ENCODE measurements at places on chromosomes 3 and 15.

- DNase-seq = no peak
These were observed 112.9 kb downstream of the OXNAD1 start for GRCh38 chr3:16377847-16378302.

DNA sequence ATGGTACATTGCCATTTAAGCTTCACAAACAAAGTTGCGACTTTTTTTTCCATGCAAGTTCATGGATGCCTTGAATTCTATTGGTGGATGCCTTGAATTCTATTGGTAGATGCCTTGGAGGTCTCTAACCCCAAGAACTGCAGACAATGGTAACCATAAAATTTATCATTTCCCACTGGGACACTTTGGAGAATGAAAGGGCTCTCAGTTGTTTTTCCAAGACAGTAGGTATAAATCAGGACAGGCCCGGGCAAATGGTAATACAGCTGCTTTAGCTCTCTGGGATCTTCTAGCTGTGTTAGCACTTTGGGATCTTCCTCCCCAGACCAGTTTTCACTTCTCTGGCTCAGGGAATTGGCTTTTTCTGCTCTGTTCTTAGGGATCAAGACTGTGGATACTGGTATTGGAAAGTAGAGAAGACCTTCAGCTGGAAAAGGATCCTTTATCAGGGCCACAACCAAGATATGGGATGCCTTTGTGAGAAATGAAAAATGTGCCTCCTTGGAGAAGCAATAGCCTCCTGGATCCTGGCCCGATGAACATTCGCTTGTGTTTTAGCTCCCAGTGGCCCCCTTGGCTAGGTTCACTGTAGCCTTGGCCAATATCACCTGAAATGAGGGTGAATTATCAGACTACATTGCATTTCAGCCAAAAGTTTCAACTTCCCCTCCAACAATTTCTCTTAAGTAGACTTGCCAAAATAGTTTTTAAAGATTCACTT is 8.3 kb downstream of the LRRC3B start:
- no peak for DNase-seq

GRCh38 chr3:42706721-42707619 is 4.4 kb upstream of the HHATL start:
- DNase-seq = no peak

GRCh38 chr3:186609247-186609868 is 3.5 kb upstream of the AHSG start:
- no peak for DNase-seq

- DNase-seq = no peak
These were observed 79.6 kb upstream of the DCBLD2 start for GRCh38 chr3:98980915-98981596.

GRCh38 chr15:25965326-25965725 is 102.2 kb upstream of the ATP10A start:
- DNase-seq = no peak

DNA sequence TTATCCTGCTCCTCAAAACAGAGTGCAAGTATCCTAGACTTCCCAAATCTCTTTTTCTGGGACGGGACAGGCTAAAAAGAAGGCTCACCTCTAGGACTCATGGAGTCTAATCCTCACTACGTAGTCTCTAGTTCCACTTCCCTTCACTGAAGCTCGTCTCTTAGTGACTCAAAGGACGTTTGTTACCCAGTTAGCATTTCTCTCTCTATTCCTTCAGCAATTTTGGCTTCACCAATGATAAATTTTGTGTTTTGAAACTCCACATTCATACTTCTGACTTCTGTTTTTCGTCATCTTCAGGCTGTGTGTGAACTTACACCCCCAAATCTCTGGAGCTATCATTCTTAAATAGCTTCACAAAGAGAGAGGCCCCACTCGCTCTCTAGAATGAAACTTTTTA is 627.1 kb downstream of the NAALADL2 start:
- DNase-seq = no peak

DNA sequence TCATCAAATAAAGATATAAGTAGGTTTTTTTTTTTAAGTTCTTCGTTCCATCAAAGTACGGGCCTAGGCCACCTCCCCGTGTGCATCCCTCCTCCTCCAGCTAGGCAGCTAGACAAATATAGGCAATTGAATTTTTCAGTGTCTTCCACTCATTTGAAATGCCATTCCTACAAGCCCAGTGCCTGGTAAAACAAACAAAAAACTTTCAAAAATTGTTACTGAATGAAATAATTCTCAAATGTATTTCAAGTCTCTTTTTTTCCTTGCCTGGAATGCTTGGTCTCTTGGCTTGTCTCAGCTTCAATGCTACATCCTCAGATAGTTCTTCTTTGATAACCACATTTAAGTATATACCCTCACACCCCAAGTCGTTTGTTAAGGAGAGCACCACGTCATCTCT is 3.8 kb downstream of the EIF2AK4 start:
- DNase-seq = peak; percentile 40

DNA sequence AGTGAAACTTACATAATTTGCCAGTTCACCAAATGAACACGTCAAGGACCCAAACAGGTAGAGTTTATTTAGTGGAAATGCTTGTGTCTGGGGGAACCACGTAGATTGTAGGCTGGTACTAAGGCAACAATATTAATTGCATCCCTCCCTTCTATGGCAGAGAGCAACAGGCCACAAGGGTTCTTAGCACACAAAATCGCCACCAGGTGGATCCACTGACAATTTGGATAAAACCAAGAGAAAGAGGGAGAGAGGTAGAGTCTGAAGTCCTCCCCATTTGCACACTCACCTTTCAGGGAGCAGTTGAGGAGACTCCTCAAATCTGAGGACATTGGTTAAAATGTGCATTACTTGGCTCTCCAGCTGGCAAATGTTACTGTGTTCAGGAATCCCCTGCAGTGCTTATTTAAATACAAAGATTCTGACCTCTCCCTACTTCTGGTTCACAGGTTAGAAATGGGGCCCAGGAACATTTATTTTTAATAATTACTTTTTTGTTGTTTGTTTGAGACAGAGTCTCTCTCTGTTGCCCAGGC is 181.0 kb upstream of the FEZF2 start:
- no peak for DNase-seq

DNA sequence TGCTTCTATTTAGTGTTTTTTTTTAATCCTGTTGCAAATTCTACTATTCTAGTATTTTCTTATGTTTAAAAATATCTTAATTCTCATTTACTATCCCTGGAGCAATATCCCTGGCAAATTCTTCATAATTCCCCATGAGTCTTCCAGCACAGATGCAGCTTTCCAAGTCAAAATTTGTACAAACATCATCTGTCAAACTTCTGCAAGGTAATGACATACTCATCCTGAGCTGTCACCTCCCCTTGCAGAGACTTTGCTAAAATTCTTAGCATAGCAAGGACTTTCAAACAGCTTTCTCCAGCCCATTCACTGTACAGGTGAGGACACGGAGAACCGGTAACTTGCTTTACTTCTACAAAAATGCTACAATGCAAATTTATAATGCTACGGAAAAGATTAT is 28.6 kb upstream of the VGLL4 start:
- no peak for DNase-seq

GRCh38 chr15:90126596-90127435 is 24.5 kb upstream of the IDH2 start:
- DNase-seq = no peak

DNA sequence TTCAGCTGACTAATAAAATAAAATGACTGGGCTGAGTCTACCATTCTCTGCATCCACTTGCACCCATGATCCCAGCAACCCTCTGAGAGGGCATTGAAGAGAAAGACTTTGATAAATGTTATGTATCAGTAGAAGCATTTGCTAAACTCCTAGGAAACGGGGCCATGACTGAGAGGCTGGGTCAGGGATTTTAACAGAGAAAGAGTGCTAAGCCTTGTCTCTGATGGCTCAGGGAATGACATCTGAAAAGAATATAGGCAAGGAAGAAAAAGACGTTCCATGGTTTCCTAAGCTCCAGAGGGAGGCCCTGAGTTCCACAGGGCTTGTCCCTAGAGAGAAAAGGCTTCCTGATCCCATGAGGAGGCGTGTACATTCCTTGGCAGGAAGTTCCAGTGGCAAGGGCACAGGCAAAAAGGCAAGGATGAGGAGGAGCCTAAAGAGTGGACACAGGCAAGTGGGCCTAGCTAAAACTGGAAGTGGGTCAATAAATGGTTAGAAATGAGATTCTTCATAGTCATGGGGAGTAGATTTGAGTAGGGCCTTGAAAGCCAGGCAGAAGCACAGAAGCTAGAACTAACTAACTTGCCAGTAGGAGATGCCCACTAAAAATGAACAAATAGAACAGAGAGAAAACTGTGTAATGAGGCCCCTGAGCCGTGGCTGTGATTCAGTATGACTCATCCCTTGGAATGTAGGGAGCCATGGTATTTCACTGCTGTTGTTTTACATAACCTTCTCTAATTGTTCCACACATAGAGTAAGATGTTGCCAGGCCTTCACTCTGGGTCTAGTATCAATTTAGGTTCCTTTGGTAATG is 44.9 kb upstream of the MANF start:
- DNase-seq = peak; percentile 93

DNA sequence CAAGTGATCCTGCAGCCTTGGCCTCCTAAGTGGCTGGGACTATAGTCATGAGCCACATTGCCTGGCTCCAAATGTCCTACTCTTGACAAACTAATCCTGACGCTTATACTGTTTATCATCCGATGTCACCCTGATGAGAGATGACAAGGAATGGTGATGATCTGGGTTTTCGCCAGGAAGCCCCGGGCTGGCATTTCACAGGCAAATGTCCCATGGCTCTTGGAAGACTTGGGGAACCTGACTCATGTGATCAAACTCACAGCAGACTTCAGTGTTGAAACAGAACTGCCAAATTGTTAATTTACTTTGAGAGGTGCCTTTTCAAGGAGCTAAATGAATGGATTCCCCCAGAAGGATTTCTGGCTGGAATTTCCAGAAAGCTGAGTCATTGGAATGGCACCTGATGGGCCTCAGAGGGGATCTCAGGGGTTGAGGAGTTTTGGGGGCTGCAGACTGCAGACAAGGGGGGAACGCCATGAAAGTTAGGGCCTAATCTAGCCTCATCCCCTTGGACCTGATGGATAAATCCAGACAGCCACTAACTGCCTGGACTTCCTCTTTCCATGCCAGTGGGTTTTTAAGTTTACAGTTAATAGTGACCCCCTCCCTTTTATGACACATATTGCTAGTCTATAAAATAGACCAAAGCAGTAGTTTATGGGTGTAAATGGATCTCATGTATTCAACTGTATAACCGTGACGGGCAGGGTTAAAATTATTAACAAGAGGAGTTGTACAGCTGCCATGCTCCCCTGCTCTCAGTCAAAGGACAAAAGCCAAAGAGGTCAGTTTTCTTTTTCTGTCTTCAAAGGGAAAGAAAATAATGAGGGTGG is 146.6 kb downstream of the CHSY1 start:
- DNase-seq = peak; percentile 22

- no peak for DNase-seq
These were observed 2.5 kb upstream of the HACD2 start for GRCh38 chr3:123587401-123587800.

DNA sequence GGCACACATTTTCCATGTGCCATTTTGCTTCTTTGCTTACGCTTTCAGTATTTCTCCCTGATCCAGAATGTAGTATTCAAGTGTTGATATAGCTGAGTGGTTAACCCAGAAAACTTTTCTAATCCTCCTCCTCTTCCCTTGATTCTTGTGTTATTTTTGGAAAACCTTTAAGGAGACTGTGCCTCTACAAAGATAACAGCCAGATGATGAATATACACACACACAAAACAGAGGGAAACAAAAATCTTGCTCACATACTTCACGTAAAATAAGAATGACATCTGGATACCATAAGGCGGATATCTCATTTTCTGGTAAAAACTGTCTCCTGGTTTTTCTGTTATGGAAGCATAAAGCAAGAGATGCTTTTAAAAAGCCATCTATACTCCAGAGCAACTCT is 295.8 kb upstream of the THBS1 start:
- DNase-seq = peak; percentile 33

GRCh38 chr3:70728311-70728710 is 415.9 kb upstream of the MDFIC2 start:
- DNase-seq = peak; percentile 60

- no peak for DNase-seq
These were observed 88.8 kb upstream of the HES1 start for GRCh38 chr3:194046995-194047645.

GRCh38 chr3:29585368-29585767 is 304.5 kb downstream of the RBMS3 start:
- no peak for DNase-seq

DNA sequence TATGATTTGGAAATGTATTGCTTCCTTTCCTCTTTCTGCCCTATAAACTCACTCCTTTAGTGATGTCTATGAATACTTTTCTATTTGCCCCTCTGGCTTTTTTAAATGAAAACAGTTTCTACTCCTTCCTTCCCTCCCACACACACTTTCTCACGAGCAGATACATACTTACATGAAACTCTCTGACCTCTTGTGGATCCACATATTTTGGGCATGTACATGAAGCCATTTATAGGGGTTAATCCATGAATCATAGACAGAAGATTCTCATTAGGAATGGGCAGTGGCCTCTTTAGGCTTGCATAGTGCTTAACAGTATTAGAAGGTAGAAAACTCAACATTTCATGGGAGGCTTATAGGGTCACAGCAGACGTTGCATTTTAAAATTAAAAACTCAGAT is 24.8 kb downstream of the ANAPC13 start:
- peak; percentile 78 for DNase-seq

- peak; percentile 36 for DNase-seq
These were observed 90.5 kb upstream of the CSPG5 start for GRCh38 chr3:47669026-47669749.

DNA sequence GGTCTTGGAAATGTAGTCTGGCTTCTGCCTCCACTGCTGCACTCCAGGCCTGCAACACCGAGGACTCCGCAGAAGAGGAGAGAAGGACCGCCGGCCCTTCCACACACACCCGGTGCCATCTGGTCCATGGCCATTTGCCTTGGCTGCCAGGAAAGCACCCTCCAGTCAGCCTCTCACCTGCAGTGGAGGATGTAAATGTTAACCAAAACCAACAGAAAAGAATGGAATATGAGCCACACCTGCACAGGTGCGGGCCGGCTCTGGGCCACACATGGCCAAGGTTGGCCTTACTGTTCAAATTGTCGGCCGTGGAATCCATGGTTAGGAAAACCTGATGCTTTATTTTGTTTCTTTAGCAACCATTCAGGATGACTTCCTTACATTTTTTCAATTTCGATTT is 178.3 kb upstream of the C2CD4B start:
- DNase-seq = no peak

Measured in adipocyte (in vitro differentiated cells).